ENCODE measurements at places on chromosomes 7 and 10.

- no peak for DNase-seq
Observed at GRCh38 chr10:122188706-122189105, 82.4 kb upstream of the BTBD16 start.

GRCh38 chr10:74137992-74138391, 12.6 kb downstream of the AP3M1 start:
- DNase-seq: no peak

DNA sequence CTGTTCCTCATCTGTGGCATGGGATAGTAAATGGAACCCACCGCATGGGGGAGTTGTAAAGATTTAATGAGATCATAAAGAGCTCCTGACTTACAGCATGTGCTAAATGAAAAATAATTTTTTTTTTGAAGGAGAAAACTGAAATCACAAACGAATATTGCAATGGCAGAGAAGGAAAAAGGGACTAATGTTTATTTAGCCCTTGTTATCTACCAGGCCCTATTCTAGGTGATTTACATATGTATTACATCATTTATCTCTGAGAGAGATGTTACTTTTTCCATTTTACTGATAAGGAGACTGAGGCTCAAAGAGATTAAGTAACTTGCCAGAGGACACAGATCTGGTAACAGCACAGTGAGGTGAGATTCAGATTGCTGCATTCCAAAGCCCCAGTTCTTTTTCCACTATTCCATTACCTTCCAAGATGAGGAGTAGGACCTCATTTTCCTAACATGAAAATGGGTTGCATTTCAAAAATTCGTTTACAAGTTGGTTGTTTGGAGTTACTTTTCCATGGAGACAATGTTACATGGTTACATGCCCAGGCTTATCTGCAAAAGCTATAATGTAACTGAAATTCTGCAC, 28.6 kb downstream of the VCL start:
- DNase-seq: no peak

DNA sequence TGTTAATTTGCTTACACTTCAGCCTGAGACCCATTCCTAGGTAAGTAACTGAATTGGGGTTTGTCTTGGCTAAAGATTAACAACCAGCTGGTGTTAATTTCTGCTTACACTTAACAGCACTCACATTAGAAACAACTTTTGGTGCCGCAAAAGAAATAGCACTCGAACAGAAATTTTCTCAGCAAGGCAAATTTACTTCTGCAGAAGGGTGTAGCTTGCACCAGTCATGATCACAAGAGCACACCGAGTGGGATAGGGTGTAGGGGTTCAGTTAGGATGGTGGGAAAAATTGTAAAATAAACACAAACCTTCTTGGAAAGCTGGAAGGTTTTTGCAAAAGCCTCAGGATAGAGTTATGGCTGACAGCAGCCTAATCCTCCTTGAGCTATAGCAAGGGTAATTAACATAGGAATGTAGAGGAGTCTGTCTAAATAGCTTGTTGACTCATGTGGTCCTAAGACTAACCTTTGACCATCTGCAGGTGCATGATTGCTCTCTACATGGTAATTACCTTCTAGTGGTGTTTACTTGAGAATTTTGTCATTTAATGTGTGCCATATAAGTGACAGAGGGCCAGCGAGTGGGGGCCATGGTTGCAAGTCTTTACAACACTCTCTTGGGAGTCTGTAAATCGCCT, 67.8 kb upstream of the CDK13 start:
- DNase-seq: no peak

GRCh38 chr7:141158561-141158960, 84.7 kb downstream of the TMEM178B start:
- DNase-seq: no peak

- DNase-seq: no peak
Observed at GRCh38 chr7:6178298-6179029, 94.0 kb downstream of the CYTH3 start.

All from HuH-7.5 (cell line).